Islet precursor cell (in vitro differentiated cells): ENCODE measurements at places on chromosomes 1 and 21.

DNA sequence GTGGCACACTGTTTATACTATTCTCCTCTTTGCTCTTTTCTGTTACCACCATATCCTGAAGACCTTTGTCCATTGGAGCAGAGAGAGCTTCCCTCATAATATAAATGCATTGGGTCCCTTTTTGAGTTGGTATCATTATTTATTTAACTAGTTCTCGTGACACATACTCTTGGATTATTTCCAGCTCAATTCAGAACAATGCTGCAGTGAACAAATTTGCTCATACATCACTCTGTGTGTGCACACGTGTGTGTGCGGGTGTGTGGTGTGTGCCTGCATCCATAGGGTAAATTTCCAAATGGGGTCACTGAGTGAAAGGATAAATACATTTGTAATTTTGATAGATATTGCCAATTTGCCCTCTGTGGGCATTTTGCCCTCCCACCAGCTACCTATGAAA, 5.8 kb downstream of the PLA2G2A start:
- no peak for DNase-seq

- no peak for DNase-seq
Observed at GRCh38 chr1:209809611-209810010, 3.7 kb upstream of the IRF6 start.

DNA sequence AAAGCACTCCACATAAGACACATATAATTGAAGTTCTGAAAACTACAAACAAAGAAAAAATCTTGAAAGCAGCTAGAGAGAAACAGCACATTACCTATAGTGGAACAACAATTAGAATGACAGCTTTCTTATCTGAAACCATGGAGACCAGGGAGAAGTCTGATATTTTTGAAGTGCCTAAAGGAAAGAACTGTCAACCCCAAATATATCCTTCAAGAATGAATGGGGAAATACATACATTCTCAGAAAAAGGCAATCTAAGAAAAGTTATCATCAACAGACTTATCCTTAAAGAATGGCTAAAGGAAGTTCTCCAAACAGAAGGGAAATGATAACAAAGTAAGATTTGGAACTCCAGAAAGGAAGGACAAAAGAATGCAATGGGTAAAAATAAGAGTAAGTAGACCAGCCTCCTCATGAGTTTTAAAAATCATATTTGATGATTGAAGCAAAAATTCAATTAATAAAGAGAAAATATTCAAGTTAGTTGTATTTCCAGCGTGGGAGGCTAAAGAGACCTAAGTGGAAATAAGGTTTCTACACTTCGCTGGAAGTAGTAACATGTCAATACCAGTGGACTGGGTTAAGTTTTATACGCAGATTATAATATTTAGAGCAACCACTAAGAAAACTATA, 170.8 kb upstream of the SAMSN1 start:
- DNase-seq, result no peak

GRCh38 chr1:243848165-243848857, 1.7 kb downstream of the AKT3 start:
- DNase-seq, result no peak

DNA sequence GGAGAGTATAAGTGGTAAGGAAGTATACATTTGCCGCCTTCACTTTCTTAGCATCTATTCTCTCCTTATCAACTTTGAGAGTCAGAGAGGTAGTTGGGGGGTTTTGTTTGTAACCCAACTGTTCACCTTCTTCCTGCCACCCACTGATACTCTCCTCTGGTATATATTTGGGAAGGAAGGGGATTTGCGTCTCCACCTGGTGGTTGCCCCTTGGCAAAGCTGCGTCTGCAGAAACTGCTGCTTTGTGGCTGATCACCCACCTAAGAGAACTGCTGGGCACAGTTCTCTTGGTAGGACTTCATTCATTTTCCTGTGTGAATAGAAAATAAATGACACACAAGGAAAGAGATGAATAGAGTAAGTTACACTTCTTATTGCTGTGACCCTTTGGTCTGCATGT, 87.0 kb downstream of the SYT14 start:
- peak; percentile 55 for DNase-seq

- DNase-seq, result no peak
Observed at GRCh38 chr1:179549368-179549700, 26.4 kb downstream of the NPHS2 start.

DNA sequence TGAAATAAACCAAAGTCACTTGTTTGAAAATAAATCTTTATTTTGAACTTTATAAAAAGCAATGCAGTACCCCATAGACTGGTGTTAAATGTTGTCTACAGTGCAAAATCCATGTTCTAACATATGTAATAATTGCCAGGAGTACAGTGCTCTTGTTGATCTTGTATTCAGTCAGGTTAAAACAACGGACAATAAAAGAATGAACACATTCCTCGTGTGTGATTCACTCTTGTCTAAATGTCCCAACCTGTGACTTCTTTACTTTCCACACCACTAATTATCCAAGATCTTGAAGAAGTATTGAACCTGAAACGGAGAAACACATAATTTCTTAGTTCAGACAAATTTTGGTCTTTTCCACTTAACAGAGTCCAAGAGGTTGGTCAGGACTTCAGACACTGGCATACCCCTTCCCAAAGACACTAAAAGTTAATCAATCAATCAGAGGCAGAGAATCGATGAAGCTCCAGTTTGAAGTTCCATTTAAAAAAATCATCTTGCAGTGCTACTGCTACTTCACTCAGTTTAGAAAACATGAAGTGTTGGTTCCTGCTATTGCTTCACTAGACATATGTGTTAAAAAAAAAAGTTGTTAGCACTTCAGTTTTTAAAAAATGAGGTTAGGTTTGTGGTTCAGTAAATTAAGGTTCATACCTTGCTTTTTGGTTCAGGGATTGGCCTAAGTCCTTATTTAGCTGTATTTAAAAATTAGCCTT, 26.2 kb downstream of the ATP1B1 start:
- DNase-seq, result no peak

DNA sequence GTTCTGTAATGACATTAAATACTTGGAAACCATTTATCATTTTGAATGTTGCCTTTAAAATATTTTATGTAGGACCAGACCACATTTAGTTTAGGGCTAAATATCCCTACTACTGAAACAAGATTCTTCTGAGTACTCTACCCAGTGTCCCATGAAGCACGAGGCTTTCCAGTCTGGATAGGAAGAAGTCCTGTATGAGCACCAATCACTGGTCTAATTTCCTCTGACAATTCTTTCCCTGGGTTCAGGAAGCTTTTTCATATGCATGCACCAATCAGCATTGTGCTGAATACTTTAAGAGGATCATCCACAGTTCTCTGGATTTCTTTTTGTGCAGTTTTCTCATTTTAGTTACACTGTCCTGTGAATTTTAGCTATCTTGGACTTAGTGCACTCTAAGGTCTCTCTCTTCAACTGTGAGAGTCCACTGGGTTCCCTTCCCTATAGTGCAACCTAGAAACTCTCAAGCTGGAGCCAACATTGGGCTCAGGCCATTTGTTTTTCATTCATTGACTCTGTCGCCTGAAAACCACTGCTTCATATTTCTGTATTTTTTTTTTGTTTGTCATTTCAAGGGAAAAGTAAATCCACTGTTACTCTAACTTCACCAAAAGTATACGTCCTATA, 45.9 kb downstream of the TUT4 start:
- no peak for DNase-seq

GRCh38 chr1:13707164-13707563, 7.2 kb downstream of the PRDM2 start:
- no peak for DNase-seq

GRCh38 chr1:156468693-156469345, 31.8 kb downstream of the MEF2D start:
- DNase-seq, result no peak

GRCh38 chr1:209323743-209324142, 259.8 kb upstream of the CAMK1G start:
- DNase-seq, result no peak

DNA sequence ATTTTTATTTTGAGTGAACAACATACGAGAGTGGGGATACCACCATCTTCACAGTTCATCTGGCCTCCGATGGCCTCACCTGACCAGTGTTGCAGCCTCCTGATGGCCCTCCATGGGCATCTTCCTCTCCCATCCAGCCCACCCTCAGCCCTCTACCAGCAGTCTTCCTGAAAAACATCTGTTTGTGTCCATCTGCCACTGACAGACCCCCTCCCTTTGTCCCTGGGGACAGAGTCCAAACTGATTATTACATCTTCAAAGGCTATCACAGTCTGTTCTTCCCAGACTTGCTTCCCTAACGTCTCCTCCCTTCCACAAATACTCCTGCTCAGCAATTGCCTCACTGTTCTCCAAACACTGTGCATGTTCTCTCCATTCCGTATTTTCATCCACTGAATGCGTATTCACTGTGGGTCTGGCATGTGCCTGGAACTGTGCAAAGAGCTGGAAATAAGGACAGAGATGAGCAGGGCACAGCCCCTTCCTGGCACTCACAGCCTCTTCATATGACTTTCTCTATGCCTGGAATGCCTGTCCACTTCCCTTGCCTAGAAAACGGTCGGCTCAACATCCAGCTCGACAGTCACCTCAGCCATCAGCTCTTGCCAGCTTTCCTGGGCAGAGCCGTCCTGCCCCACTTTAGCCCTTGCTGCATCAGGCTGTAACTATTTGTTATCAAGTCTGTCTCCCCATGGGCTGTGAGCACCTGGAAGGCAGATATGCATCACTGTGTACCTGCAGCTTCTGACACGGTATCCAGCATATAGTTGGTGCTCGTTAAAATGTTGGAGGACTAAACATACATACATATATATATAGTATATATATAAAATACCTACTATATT, 8.3 kb upstream of the ATF3 start:
- peak; percentile 56 for DNase-seq

GRCh38 chr1:85502171-85502570, 37.2 kb upstream of the DDAH1 start:
- no peak for DNase-seq

DNA sequence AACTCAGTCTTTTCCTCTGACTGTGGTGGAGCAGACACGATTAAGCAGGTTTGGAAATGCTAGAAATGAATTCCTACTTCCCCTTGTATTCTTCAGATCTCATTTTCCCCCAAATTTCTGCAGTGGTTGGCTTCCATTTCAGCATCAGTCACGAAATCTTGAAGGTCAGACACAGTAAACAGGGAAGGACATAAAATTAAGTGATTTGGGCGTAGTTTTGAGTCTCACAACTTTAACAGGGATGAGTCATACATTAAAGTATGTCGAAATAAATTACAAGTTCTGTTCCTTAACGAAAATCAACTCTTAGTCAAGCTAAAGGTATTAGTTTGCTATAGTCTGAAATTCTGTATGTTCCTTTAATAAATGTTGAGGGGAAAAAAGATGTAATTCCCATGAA, 61.1 kb downstream of the HNRNPR start:
- DNase-seq, result no peak

DNA sequence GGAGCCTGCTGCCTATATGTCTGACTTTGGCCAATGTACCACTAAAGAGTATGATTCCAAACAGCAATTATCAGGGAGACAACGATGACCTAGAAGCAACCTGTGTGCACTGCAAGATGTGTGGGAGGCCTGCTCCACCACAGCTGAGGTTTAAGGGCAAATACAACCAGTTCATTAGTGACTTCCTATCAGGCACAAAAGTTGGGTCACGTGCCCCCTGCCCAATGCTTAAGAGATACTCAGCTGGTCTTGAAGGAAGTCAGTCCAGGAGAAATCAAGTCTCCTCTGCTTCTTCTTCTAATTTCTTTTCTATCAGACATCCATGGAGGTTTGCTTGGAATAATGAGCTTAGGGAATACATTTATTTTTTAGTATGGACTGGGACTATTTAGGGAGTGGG, 296.0 kb downstream of the HLX start:
- DNase-seq, result no peak

GRCh38 chr1:156616463-156616862, 2.8 kb upstream of the HAPLN2 start:
- DNase-seq, result peak; percentile 72

DNA sequence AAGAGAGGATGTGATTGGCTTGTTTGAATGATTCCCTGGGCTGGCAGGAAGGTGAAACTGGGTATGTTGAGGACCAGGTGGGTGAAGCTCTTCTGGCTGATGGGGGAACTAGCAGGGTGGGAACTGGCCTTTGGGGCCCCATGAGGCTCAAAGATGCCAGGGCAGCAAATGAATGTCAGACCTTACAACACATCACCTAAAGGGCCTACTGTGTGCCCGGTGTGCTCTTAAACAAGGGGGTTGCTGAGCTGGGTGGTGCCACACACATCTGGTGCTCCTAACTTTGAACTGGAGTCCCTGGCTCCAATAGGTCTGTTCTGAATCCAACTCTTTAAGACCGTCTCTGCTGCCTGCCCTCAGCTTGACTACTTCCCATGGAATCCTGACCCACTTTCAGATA, 21.3 kb upstream of the HTR1D start:
- DNase-seq, result no peak
